ENCODE measurements at places on chromosomes 4 and X.

- no peak for DNase-seq
Observed at GRCh38 chr4:154415313-154415712, 76.3 kb downstream of the DCHS2 start.

DNA sequence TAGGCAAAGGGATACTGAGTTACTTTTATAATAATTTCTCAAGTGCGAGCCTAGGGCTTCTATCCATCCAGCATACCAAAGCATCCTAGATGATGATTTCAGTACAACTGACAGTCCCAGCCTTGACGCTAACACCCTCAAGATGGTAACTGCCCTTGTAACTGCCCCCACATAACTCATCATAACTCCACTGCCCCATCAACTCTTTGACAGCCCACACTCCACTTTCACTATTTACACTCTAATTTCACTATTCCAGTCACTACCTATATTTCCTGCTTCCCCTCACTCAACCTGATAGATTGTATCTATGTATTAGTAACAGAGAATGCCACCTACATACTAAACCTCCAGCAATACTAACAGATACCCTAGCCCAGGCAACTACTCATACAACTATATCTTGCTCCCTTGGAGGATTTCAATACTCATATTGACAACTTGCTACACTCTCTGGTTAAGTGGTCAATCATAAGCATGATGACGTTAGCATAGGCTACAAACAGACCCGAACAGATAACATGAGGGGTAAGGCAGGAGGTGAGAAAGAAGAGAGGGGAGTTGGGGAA, 65.0 kb downstream of the HUWE1 start:
- DNase-seq, result no peak

GRCh38 chr4:48653217-48654014, 126.7 kb downstream of the FRYL start:
- DNase-seq, result no peak

- DNase-seq, result no peak
Observed at GRCh38 chr4:185534511-185534865, 819 bp downstream of the PDLIM3 start.

DNA sequence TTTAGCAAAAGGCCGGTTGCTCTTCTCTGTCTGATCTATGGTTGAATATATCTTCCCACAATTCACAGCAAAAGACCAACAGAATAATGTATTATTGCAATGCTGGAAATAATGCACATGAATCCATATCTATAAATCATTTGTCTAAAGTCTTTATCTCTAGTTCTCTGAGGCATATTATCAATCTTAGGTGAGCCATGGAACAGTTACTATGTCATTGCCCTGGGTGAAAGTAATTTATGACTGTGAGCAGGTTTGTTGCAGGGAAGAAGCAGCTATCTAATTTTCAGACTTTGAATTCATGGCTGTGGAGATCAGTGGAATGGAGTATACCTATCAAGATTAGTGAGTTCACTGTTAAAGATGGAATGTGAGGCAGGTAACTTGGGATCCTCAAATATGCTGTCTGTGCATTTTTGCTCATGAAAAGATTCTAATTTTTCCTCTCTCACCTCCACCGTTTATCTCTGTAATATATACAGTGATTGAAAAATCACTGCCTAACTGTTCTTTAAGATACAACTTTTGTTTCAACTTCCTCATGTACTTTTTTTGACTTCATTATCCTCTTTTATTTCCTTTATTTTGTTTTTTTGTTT, 256.8 kb upstream of the ARSJ start:
- no peak for DNase-seq

GRCh38 chr4:37765741-37766140, 60.7 kb upstream of the PGM2 start:
- DNase-seq, result no peak
